ENCODE measurements at places on chromosomes 3 and 15.

DNA sequence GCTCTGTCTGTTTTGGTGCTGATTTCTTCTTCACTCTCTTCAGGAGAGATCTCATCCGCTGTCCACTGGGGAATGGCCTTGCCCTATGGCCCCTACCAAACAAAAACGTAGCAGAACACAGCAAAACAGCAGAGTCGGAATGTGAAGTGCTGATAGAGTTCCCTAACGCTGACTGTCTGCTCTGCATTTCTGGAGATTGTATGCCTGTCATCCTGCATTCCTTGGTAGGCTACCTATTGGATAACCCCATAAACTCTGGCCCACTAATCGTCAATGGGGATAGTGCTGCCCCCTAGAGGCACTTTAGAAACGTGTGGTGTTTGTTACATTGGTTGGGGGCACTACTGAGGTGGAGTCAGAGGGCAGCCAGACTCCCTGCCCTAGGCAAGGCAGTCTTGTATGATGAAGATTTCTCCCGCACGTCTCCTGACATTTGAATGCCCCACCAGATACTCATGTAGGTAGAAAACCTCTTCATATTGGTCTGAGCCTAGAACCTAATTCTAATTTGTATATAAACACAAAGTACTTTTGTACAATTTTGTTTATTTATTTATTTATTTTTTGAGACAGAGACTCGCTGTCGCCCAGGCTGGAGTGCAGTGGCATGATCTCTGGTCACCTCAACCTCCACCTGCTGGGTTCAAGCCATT is 15.6 kb upstream of the MAGEF1 start:
- DNase-seq = peak; percentile 80

GRCh38 chr3:130093741-130094391 is 12.2 kb downstream of the ALG1L2 start:
- no peak for DNase-seq

GRCh38 chr3:102630531-102630930 is 195.7 kb downstream of the ZPLD1 start:
- no peak for DNase-seq

DNA sequence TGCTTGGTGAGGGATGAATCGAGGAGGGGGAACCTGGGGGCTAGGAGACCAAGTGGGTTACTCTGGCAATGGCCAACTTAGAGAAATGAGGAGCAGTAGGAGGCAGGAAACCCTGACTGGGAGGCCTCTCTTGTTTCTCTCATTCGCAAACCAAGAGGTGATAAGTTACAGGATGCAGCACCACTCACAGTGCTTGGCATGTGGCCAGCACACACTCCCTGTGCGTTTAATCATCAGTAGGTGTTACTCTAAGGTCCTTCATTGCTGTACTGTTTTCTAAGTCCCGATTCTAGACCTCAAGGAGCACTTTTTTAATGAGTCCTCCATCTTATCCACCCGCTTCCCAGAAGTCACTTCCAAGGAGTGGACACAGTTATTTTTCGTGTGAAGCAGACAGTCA is 314.1 kb upstream of the TRIM42 start:
- no peak for DNase-seq

DNA sequence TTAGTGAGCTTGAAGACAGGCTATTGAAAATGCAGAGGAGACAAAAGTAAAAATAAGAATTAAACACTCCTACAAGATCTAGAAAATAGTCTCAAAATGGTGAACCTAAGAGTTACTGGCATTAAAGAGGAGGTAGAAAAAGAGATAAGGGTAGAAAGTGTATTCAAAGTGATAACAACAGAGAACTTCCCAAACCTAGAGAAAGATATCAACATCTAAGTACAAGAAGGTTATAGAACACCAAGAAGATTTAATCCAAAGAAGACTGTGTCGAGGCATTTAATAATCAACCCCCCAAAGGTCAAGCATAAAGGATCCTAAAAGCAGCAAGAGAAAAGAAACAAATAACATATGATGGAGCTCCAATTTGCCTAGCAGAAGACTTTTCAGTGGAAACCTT is 23.3 kb downstream of the PDCD10 start:
- DNase-seq = no peak

- DNase-seq = no peak
Observed at GRCh38 chr15:80579611-80580010, 115.5 kb upstream of the ABHD17C start.

- DNase-seq = no peak
Observed at GRCh38 chr3:188649521-188649920, 495.6 kb downstream of the LPP start.

DNA sequence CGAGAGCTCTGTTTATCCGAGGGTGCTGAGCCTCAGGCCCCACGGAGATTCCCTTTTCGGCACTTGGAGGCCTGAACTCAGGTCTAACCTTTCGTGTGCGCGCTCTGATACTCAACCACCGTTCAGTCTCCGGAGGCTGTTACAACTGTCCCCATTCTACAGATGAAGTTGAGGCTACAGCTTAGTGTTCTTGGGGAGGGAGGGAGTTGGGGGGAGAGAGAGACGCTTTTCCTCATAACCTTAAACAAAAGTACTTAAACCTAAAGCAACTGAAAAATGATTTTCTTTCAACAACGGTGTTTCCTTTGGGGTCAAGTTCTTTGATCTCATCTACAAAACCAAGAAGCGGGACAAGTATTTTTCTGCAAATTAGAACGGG is 952 bp upstream of the CHST2 start:
- no peak for DNase-seq

- no peak for DNase-seq
Observed at GRCh38 chr3:28850186-28850585, 430.7 kb upstream of the RBMS3 start.

DNA sequence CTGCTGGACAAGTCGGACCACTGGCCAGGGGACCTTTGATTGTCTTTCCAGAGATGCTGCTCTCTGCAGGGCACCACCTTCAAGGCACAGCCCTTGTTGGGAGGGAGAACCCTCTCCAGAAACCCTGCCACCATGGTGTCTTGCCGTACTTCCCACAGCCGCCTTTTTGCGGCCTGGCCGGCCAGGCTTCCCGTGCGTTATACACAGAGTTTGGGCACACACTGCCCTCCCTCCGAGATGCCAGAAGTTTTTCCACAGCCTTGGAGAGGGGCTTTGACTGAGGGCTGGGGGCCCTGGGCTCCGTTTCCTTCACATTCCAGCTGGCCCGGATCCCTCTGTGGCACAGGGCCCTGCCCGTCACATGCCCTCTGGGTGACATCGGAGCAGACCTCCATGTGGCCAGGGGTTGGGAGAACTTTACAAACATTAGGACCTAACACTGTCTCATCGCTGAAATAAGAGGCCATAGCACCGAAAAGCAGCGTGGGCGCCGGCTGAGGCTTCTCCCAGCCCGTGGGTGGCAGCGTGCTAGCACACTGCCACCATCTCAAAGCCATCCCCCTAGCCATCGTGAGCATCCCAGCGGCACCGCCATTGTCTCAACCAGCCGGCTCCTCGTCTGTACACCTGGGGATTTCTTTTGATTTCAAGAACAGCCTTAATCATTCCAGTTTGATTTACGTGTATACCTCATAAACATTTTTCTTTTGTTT is 6.3 kb upstream of the APEH start:
- DNase-seq = no peak

- no peak for DNase-seq
Observed at GRCh38 chr3:187369089-187369447, 883 bp downstream of the RTP4 start.

DNA sequence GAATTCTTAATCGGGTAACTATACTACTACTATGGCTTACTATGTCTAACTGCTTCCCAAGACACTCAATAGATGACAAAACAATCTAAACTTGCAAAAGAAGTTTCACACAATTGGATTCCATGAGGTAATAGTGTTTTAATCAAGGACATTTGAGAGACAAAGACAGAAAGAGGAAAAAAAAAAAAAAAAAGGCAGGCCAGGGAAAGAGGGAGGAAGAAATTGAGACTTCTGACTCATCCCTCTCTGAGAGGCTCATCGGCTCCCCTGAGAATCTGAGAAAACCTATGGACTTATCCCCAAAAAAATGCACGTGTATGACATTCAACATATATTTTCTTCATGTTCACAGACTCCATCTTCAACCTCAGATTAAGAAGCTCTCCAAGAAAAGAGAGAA is 61.0 kb downstream of the SCAPER start:
- DNase-seq = no peak

DNA sequence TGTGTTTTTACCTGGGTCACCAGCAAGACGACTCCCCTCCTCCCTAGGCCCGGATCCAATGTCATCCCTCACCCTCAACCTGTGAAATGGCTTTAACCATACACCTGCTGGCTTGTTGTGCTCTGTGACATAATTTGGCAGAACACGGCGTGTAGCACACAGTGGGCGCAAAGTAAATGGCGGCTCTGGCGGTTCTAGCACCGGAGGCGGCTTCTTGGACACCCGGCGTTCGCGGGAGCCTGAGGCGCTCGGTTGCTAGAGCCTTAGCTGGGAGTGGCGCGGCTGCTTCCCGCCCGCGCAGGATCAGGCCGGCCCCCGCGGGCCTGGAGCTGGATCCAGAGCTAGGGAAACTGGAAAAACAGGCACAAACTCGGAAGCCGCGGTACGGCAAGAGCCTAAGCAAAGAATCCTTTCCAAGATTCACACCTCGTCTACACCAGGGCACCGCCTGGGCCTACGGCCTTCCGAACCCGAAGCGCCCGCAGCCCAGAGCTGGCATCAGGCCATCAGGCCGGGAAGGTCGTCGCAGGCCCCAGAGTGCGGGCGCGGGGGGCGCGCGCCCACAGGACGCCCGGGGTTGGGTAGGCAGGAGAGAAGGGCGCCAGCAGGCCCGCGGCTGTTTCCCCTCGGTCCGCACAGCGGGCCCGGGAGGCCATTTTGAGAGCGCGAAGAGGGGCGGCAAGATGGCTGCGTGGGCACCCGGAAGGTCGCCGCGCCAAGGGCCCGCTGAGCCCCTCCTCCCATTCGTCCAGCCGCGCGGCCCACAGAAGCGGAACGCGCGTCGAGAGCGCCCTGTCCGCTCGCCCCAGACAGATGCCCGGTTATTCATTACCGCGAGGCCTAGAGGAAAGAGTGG is 43.9 kb upstream of the POLG start:
- no peak for DNase-seq

DNA sequence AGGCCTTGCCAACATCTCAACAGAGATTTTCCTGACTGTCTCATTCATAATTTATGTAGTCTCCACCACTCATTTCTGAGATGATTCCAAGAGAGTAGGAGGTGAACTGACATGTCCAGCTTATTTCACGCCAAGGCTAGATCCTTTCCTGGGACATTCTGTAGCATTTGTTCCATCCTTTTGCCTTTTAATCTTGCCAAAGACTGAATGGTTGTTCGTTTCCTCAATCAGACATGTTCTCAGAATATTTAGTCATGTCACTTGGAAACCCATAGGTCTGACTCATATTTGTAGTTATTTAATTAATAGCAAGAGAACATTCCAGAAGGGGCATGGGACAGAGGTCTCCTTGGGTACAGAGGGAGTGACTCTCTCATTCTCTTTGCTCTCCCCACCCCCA is 80.9 kb downstream of the DHX36 start:
- no peak for DNase-seq

DNA sequence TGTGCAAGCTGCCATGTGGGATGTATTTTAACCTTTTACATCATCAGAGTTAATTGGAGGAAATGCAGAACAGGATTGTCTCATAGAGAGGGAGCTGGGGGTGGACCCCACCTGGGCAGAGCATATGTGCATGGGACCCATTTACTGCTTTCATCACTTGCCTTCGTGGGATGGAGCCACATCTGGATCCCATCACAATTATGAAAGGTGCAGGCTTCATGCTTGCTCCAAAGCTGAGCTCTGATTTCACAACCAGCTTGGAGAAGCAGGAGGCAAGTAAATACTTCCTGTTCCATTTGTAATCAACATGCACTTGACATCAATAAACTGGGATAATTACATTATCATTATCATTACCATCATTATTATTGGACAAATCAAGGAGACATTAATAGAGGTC is 161.9 kb downstream of the ALDH1A2 start:
- DNase-seq = no peak
